Activated CD8-positive, alpha-beta memory T cell treated with anti-CD3 and anti-CD28 coated beads for 1 hour (primary cell): ENCODE measurements at places on chromosomes 2 and 18.

DNA sequence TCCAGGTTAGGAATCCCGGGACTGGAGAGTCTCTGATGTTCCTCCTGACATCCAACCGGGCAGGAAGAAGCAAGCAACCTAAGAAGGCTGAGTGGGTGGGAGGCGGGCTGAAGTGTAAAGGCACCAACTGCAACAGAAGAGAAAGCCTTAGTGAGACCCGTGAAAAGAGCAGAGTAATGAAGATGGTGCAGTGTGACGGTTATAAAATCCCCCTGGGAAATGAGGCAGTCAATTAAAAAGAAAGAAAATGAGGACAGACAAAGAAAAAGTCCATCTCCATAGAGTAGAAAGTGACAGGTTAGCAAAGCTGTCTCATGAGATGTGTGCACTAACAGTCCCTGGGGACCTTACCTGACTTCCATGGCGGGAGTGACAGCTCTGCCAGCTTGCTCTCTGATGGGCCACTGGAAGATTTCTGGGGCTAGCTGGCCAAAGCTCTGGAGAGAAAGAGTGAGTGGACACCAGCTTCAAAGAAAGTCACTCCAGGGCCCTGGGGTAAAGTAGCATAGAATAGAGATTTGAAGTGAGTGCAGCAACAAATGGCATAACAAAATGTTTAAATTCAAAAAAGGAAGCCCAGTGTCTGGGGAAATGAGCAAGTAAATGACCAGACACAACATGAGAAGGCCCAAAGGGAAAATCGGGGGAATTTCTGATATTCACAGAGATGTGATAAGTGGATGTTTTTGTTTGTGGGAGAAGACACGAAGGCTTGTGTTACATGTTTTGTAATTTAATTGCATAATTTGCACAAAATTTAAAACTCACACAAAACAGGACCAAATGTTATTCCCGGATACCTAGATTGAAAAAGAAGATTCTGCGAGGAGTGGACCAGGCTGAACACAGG is 44.1 kb upstream of the IGFBP2 start:
- no peak for DNase-seq

DNA sequence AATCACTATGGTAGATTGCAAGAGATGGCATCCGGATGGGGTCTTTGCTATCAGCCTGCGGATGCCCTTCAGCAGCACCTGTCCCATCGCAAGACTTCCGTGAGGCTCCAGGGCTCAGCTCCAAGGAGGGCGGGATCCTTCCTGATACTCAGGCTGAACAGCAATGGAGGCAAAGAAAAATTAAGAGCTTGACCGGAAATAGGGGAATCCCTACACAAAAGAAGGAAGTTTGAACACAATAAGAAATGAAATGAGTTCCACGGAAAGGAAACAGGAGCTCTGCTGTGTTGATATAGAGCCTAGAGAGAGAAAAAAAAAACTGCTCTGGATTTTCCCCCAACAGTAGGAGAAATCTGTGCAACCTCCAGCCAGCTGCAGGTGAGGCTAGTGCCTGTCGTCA is 91.9 kb downstream of the ARL4C start:
- DNase-seq = no peak

DNA sequence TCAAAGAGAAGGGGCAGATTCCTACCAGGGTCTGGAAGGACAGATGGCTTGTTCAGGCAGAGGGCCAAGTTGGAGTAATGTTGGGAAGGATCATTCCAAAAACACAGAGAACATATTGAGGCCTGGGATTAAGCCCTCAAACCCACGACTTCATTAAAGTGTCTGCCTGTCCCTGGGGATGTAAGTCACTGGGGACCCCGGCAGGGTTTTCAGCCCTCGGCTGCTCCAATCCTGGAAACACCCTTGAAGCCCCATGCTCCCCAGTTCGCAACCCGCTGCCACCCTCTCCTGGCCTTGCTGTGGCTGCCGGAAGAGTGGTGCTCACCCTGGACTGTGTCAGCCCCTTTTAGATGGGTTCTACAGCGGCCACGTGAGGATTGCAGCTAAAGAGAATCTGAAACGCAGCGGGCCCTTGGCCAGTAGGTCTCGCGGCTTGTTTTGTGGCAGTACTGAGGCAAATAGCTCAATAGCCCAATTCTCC is 79.9 kb downstream of the EPAS1 start:
- no peak for DNase-seq

DNA sequence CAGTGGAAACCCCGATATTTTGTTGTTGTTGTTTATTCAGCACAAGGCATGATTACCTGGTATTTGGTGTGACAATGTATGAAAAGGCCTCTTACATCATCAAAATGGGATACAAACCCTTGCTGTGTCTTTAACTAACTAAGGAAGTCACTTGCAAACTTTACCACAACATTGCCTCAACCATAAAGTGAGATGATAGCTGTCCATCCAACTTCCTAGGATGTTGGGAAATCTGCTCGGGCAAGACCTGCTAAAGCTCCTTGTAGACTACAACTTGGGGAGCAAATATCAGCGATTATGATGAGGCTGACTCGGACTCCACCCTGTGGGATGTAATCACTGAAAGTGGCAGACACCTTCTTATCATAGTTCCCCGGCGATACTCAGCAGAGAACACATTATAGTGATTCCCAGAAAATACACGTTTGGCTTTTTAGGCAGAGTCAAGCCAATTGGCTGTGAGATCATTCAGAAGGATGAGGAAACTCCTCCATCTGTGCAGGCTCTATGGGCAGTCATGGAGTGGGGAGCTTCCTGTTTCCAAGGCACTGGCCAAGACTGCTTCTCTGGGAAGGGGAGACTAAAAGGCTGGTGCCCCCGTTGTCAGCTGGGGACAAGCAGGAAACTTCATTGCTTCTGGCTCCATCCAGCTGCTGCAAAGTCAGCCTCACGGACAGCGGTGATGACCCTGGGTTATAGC is 289.0 kb downstream of the RNF144A start:
- no peak for DNase-seq

DNA sequence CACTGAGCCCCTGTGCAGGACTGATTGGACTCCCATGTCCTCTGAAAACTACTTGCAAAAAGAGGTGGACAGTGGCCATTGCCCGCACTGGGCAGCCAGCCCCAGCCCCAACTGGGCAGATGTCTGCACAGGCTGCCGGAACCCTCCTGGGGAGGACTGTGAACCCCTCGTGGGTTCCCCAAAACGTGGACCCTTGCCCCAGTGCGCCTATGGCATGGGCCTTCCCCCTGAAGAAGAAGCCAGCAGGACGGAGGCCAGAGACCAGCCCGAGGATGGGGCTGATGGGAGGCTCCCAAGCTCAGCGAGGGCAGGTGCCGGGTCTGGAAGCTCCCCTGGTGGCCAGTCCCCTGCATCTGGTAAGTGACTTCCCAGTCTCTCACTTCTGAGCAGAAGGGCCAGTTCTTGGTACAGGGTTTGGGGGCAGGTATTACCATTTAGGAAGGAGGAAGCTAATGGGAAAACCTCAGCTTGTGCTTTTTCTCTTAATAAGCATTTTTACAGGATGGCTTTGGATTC is 44.1 kb downstream of the TNFRSF11A start:
- no peak for DNase-seq

DNA sequence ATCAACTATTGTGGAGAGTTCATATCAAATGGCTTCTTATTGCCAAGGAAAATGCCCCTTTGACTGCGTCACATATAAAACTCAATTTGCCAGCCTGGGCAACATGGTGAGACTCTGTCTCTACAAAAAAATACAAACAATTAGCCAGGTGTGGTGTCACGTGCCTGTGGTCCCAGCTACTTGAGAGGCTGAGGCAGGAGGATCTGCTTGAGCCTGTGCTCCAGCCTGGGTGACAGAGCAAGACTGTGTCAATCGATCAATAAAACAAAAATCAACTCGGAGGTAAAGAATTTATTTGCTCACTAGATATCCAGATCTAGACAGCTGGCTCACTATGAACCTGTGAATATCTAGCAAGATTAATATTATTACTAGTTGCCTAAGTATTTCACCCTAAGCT is 1.7 kb upstream of the ZCCHC2 start:
- no peak for DNase-seq

- DNase-seq = no peak
Measured at GRCh38 chr2:34875091-34875745, 1276.1 kb upstream of the FAM98A start.

DNA sequence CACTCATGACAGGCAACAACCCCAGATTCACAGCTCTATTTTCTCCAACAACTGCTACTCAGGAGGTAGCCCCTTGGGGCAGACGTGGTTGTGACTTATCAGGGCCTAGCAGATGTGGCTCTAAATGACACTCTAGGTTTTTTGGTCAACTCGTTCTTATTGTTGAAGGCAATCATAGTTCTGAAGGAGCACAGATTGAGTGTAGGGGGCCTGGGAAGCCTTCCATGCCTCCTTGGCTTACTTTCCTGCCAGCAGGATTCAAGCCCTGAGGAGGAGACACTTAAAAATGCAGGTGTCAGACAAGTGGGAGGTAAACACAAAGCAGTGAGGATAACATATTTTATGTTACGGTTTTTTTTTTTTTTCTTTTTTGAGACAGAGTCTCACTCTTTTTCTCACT is 23.5 kb upstream of the SUCLG1 start:
- DNase-seq = no peak

DNA sequence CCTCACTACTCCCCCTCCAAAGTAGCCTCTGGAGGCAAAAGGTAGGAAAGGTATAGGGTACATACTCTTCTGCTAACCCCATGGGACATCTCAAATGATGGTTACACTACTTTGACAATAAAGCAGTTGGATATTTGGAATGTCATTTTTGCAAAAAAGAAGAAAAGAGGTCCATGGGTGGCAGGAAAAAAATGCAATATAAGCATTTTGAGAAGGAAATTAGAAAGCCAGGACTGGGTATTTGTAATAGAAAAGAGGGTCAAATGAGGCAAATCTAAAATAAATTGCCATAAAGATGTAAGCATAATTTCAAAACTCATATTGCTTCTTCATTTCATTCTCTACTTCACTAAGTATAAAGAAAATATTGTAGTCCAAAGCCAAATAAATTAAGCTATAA is 280.2 kb downstream of the NOL4 start:
- DNase-seq = no peak

DNA sequence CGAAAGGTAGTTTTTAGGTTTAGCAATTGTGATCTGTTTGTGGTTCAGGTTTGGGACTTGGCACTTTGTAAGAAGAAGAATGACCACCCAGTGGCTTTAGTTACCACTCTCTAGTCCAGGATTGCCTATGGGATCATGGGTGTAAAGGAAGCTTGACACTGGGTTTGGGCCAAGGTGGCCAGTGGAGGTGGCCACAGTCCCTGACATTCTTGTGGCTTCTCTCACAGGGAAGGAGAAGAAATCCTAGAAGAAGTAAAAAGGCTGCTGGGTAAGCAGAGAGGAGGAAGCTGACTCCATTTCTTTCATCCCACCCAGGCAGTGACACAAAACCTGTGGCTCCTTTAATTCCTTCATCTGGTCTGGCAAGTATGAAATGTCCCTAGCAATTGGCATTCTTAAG is 394.7 kb downstream of the CLIP4 start:
- no peak for DNase-seq

DNA sequence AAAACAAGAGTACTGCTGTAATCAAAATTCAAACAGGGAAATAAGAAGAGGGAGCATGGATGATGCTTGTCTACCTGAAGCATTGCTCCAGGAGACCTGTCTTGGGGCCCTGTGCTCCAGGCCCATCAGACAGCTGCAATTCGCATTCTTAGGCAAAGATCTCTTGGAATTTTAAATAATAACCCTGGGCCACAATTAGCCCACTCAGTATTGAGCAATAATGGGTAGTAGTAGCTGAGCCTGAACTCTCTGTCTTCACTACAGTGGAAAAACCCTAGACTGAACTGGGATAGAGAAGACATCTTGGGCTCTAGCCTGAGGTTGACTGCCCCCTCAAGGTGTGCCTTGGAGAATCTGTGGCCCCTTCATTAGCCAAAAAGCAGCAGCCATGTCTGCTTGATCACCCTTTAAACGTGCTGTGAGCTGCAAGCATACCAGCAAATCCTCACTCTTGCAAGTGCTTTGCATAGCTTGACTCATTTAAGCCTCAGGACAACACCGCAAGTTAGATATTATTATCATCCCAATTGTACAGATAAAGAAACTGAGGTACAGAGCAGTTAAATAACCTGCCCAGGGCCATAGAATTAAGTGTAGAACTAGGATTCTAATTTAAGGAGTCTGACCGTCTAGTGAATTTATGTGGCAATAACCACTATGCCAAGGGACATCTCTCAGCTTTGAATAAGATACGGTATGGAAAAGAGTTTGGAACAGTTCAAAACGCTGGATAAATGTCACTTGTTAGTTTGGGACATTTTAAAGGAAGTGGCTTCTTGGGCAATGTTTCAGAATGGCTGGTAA is 69.0 kb downstream of the DDX1 start:
- no peak for DNase-seq

DNA sequence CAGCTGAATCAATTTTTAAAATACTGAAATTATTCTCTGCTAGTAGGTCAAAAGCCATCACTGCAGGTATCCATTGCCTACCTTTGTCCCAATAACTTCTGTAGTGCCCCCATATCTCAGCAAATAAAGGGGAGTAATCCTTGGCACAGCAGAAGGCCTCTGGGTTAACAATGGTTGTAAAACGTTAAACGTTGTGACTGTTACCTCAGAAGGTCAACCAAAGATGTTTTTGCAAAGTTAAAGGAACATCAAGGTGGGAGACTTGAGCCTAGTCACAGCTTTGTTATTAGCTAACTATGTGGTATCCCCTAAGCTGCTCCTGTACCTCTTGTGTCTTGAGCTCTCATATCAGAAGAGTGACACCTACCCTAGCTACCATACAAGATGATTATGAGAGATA is 60.5 kb downstream of the COX7A2L start:
- DNase-seq = no peak

- no peak for DNase-seq
Measured at GRCh38 chr2:131517106-131517831, 10.4 kb upstream of the CCDC74A start.

- DNase-seq = no peak
Measured at GRCh38 chr2:185466915-185467314, 271.7 kb upstream of the FSIP2 start.

- DNase-seq = no peak
Measured at GRCh38 chr2:201795607-201796477, 10.5 kb upstream of the CDK15 start.

DNA sequence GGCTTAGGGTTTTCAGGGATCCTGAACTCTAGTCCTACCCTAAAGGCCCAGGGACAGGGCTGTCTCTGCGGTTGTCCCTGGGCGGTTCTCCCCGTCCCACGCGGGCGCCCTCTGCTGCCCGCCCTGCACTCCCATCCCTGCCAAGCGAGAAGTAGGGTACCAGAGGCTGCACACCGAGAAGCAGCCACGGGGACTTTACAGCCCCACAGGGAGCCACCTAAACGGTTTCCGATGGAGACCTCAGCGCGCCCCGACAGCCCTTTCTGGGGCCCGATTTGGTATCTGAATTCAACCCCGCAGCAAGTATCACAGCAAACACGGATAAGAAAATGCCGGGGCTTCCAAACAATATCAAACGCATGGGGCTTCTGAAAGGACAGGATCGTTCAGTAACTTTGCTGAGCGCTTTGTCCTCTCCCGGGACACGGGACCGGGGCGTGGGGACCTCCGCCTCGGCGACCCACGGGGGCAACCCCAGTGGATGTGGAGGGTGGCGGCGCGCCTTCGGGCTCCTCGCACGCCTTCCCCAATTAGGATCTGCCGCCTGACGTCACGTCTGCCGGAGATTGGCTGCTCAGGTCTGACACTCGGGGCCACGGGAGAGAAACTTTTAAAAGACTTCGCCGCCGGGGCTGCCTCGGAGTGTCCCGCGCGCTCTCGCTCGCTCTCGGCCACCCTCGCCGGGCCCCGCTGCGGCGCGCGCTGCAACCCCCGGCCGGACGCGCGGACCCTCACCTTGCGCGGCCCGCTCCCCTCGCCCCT is at the start of gene LTBP1:
Gene LTBP1 (plus strand): TSS at position 640 of the 762 bp plus-strand sequence. CDS start 372 bp downstream, outside the sequence.
- DNase-seq = no peak

- DNase-seq = no peak
Measured at GRCh38 chr18:79850731-79851130, 53.0 kb downstream of the KCNG2 start.
